Right lobe of liver (tissue), 6 donors: ENCODE measurements at places on chromosomes 5 and 9.
A peak's percentile ranks its signal among the peaks of the same experiment; 100 is the strongest.

GRCh38 chr5:180341595-180341994 is 11.5 kb downstream of the GFPT2 start:
- no peak for DNase-seq

DNA sequence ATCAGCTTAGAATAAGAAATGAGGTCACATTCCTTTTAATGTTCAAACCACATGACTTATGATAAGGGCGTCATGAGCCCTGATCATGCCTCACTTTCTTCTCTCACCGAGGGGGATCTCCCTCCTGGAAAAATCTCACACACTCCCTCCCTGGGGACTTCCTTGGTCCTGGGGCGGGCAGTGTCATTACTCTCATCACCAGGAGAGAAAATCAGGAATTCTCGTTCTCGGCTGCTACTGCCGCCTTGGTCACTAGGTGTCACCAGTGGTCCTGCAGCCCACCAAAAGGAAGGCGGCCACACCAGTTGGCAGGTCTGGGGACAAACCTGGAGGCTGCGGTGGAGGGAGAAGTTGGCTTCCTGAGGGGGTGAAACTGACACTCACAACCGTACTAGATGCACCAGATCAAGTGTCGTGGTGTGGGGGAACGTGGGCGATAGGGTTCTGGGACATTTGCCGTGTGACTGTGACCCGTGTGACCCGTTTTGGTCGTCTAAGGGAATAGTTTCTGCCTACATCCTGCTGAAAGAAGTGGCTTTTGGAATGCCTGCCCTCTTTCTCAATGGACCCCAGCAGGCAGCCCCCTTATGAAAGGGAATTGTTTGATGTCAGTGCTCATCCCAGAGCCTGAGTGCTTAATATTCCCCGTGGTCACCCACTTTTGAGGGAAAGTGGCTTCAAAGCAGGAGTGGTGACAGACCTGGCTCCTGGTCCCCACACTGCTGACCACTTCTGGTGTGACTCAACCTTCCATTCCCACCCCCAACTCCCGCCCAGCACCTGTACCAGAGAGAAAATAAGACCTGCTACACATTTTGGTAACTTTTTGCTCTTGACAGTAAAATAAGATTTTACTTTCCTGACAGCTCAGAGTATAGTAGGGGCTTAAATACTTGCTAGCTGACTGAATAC is 63.2 kb downstream of the ACER2 start:
- peak; percentile 56 for DNase-seq

- DNase-seq = no peak
Measured at GRCh38 chr9:83061036-83061435, 1.9 kb downstream of the RASEF start.

- no peak for DNase-seq
Measured at GRCh38 chr5:79834098-79834753, 144.6 kb downstream of the CMYA5 start.

- DNase-seq = no peak
Measured at GRCh38 chr9:110897943-110898342, 140.3 kb downstream of the LPAR1 start.

- no peak for DNase-seq
Measured at GRCh38 chr9:132946631-132947295, 2.3 kb upstream of the TSC1 start.

GRCh38 chr9:134395002-134395517 is 68.8 kb downstream of the RXRA start:
- no peak for DNase-seq

DNA sequence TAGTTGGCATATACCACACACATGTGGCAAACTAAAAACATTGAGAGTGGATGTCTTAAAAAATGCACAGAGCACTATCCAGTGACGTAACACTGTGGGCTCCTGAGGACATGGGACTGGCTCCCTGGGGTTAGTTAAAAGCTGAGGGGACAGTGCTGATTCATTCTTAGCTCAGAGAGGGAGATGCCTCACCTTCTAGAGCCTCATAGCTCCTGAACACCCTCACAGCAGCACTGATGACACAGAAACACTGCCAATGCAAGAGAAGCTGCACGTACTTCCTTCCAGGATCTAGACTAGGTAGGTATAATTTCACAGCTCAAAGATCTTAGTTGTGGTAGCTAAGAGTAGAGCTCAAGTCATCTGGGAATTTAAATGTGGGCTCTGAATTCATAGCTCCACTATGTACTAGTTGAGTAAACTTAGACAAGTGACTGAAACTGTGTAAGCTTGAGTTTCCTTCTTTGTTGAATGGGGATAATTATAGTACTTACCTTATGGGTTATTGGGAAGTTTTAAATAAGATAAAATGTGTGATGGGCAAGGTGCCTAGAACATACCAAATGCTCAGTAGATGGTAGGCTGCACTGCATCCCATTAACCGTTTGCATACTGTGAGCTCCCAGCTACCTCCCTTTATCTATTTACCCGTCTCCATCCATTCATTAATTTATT is 279.9 kb downstream of the ASTN2 start:
- no peak for DNase-seq

DNA sequence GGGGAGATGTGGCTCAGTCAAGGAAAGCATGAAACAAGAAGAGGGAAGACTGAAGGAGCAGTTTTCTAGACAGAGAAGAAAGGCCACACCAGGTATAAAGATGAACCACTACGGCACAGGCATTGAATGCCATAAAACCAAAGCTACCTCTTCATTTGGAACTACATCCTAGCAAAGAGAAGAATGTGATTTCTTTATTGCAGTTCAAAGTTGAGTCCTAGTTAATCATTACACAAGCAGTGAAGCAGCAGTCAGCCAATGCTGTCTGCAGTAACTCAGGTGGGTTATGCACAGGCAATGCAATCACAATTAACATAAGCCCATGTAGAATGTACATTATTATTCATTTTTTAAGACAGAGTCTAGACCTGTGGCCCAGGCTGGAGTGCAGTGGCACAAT is 21.7 kb upstream of the PCAT7 start:
- DNase-seq = no peak

GRCh38 chr9:37174247-37174646 is 53.9 kb downstream of the ZCCHC7 start:
- DNase-seq = no peak

DNA sequence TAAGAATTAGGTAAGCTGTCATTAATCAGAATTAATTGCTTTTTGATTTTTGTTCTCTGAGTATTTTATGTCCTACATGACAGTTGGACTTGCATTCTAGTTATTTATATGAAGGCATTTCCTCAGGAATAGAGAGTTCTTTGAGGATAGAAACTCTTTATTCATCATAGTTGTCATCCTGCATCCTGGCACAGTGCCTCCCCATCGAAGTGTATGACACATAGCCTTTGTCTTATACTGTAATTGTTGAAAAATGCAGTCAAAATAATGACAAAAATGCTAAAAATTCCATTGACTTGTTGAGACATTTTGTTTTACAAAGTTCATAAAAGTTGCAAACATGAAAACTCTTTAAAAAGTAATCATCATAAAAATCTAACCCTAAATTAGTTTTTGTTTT is 36.5 kb downstream of the CFAP95 start:
- no peak for DNase-seq

GRCh38 chr5:107676702-107677101 is 6.0 kb upstream of the EFNA5 start:
- no peak for DNase-seq

- DNase-seq = no peak
Measured at GRCh38 chr9:524008-524407, 309.3 kb downstream of the DOCK8 start.

GRCh38 chr5:2748861-2749513 is 2.5 kb downstream of the IRX2 start:
- DNase-seq = no peak

- DNase-seq = no peak
Measured at GRCh38 chr5:97229688-97230285, 46.7 kb upstream of the RIOK2 start.

GRCh38 chr9:98520221-98520960 is 188.3 kb downstream of the GABBR2 start:
- no peak for DNase-seq

GRCh38 chr5:136087961-136088871 is 44.4 kb upstream of the SMAD5 start:
- DNase-seq = peak; percentile 74

- no peak for DNase-seq
Measured at GRCh38 chr5:133149345-133149744, 97.5 kb downstream of the HSPA4 start.

DNA sequence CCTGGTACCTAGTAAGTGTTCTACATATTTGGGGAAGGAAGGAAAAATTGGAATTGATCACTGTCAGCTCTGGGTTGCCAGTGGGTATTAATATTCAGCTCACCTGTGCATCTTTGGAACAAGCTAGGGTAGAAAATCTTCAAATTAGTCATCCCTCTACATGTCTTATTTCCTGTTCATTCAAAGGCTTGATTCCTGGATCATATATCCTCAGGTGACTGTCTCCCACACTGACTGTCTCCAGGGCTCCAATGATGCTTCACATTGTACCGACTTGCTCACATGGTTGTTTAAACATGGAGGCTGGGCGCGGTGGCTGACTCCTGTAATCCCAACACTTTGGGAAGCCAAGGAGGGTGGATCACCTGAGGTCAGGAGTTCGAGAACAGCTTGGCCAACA is 11.6 kb upstream of the SUSD1 start:
- no peak for DNase-seq

GRCh38 chr5:76403766-76404222 is 709 bp downstream of the IQGAP2 start:
- DNase-seq = peak; percentile 96

GRCh38 chr5:178564811-178565550 is 25.2 kb downstream of the COL23A1 start:
- DNase-seq = no peak

DNA sequence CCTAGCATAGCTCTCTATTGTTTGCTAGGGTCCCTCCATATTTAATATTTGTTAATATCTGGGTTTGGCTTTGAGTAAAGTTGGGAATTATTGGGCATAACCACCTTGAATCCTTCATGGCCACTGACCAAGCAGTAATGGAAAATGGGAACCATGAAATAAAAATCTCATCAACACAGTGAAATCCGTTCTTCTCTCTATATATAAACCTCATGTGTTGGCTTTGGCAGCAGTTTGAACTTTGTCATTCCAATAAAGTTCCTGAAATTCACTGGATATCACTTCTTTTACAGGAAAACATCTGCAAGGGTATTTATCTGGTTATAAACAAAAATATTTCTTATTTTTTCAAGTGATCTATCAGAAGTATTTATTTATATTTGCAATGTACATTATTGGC is 93.0 kb upstream of the MPDZ start:
- DNase-seq = no peak

- no peak for DNase-seq
Measured at GRCh38 chr5:176876506-176877431, 22.4 kb downstream of the HK3 start.

- DNase-seq = no peak
Measured at GRCh38 chr5:10360686-10361085, 7.2 kb downstream of the MARCHF6 start.

DNA sequence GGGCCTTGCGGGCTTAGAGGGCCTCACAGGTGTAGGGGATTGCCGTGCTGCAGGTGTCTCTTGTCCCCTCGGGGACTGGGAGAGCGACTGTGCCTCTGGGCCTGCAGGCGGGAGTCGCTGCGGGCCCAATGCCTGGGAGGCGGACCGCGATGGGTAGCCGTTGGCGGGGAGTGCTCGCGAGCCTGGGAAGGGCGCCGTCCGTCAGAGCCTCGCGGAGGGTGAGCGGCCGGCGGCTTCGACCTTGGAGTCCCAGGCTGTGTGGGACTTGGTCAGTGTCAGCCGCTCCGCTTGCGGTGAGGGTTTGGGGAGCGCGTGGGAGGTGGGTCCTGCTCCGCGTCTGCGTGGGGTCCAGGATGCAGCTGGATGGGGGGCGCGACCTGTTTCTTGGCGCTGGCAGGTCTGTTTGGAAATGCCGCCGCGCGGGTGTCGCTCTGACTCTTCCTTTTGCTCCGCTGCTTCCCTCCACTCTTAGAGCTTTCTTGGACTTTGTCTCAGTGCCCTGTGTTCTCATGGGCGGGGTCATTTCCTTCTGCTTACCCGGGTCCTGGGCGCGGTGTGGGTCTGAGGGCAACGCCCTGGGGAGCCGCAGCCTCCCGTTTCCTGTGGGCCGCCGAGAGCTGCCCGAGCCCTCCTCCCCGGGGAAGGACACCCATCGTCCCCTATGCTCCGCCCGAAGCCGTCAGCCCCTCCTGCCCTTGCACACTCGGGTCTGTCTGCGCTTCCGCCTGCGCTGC is 88.9 kb upstream of the CACNA1B start:
- no peak for DNase-seq
